ENCODE measurements at places on chromosomes 7 and 10. TPM values are rescaled to one million over a fixed set of nuclear protein-coding genes. Genes with fewer than 3 reads are reported as not detected.

The GFRA1 gene
- 2.1 TPM for total RNA-seq

The LRRD1 gene
- not detected for total RNA-seq

The PTF1A gene
- not detected for total RNA-seq

The GPR158 gene
- total RNA-seq: under 0.01 TPM

The TMEM130 gene
- not detected for total RNA-seq

The ANK3 gene
- total RNA-seq: 12.4 TPM

The WDFY4 gene
- 7.1 TPM for total RNA-seq

The GPR85 gene
- 0.92 TPM for total RNA-seq

The AGAP5 gene
- total RNA-seq: 1.8 TPM

The KNDC1 gene
- not detected for total RNA-seq

The PCGF6 gene
- 14.9 TPM for total RNA-seq

The AOAH gene
- total RNA-seq: not detected

The CREB5 gene
- total RNA-seq: 2.8 TPM

The ACBD7 gene
- 3.1 TPM for total RNA-seq

DNA sequence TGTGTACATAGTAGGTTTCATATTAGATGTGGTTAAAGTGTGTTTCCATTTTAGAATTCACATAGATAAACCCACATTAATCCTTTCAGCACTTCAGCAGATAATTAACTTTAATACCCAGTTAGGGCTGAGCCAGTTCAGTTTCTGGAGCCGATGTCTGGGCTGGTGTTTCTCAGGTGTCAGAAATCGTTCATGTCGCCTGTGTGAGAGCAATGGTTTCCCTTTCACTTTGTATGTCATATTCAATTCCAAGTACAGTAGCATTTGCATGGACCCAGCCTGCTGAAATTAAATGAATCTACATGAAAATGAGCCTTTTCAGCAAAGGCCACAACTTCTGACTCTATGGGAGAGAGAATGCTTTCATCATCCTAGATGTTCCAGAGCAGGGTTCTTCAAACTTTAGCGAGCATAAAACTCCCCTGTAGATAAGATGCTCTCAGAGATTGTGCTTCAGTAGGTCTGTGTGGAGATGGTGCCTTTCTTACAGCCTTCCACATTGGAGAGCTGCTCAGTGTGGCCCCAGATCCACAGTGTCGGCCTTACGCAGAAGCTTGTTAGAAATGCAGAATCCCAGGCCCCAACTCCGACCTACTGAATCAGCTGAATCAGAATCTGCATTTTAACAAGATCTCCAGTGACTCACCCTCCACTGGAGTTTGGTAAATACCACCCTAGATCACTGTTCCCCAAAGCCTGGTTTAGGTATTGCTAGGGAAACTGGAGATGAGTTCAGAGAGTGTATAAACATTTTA, 19.6 kb downstream of the WIPF3 start:
- DNase-seq: no peak

DNA sequence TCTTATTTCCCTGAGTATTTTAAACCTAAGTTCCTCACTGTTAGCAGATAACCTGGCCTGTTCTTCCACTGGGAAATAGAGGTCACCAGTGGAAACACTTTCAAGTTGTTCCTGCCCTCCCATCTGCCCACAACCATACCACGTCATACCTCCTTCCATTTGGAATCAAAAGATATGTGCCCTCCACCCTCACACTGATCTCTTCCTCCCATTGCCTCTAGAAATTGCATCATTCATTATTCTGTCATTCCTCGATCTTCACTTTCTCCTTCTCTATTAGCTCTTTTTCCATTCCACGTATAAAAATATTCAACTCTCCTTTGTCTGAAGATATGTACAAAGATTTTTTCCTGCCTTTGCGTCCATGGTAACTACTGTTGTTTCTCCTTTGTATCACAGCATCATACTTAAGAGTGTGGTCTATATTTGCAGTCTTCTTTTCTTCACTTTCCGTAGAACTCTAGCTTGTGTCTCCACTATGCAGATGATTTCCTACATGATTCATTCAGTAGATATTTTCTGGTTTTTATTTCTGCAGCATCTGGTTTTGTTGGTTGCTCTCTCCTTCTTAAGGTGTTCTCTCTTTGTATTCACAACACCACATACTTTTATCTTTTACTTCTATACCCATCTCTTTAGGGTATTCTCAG, 312.3 kb downstream of the REEP3 start:
- no peak for DNase-seq

GRCh38 chr7:149285603-149286002, 23.6 kb downstream of the ZNF783 start:
- no peak for DNase-seq

- DNase-seq: no peak
Observed at GRCh38 chr10:80161321-80162083, 29.0 kb downstream of the PLAC9 start.

- DNase-seq: no peak
Observed at GRCh38 chr7:80905334-80905733, 13.5 kb downstream of the SEMA3C start.

- no peak for DNase-seq
Observed at GRCh38 chr7:114364151-114364550, 50.5 kb upstream of the FOXP2 start.

DNA sequence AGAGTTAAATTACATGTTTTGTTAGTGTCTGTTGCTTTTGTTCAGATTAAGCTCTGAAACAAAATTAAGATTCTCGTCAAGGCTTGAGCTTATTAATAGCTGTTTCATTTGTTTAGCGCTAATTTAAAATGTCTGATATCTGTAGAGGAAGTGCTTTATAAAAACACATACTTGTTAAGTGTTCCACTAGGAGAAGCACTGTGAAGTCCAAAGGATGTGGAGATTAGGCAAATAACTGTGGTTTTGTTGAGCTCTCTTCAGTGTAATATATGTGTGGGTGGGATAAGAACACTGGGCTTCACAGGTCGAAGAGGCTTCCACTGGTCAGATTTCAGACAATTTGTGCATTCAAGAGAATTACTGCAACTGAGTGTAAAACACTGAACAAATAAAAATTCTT, 242.0 kb downstream of the AUTS2 start:
- DNase-seq: no peak

DNA sequence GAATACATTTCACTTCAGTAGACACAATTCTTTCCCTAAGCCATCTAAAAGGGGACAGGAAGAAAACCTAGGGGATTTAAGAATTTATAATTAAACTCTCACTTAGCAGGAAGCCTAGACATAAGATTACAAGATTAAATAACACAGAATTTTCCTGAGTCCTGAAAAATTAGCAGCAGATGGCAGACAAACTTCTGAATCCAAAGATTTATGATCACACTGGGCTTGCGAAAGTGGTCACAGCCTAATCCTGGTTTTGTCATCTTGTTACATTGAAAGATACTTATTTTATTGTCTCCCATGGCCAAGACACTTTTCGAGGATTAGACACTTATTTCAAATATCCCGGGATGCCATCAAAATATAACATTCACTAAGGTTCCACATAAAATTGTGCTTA, 2.9 kb downstream of the ERLIN1 start:
- no peak for DNase-seq

DNA sequence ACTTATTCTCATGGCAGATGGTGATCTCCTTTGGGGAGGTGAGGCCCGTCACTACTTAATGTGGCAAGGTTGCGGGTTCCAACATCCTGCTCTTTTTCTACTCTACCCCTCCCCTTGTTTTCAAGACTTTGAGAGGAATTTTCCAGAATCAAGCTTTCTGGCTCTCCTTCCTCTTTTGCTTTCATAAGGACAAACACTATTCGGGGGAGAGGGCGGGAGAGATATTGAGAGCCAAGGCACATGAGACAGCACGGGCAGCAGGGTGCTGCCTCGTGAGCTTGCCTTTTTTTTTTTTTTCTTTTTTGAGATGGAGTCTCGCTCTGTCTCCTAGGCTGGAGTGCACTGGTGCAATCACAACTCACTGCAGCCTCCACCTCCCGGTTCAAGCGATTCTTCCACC, 6.9 kb upstream of the PFKFB3 start:
- no peak for DNase-seq

DNA sequence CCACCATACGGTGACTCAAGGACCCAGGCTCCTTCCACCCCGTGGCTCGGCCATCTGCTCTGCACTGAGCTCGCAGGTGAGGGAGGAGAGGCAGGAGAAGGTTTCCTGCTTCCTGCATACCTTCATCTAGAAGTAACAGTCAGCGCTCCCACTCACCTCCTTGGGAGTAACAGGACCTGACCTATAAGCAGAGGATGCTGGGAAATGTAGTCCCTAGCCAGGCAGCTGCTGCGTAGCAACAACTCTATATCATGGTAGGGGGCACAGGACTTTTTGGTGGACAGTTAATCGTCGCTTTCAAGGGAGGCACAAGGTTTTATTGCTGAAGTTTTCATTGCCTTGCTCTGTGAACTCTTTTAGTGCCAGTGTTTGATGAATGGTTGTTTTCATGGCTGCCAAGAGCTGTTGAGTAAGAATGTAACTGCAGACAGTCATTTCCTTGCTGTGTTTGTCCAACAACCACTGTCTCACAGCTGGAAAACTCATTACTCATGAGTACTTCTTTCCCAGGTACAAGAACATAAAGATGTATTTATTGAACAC, 10.2 kb upstream of the ZFYVE27 start:
- DNase-seq: peak; percentile 46

GRCh38 chr7:824081-824480, 8.2 kb upstream of the SUN1 start:
- no peak for DNase-seq

DNA sequence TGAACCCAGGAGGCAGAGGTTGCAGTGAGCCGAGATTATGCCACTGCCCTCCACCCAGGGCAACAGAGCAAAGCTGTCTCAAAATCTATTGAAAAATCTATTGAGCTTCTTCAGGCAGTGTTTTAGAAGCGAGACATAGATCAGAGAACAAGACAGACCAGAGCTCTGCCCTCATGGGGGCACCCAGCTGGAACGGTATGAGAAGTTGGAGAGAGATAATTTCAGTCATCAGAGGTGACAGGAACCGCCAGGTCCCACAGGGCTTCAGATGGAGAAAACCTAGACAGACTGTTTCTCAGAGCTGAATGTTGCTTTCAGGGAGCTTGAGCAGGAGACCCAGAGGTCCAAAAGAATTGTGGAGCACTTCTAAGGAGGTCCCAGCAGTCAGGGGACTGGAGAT, 14.2 kb upstream of the GTF2IRD1 start:
- no peak for DNase-seq

- no peak for DNase-seq
Observed at GRCh38 chr10:119428789-119429188, 113.7 kb downstream of the RGS10 start.

DNA sequence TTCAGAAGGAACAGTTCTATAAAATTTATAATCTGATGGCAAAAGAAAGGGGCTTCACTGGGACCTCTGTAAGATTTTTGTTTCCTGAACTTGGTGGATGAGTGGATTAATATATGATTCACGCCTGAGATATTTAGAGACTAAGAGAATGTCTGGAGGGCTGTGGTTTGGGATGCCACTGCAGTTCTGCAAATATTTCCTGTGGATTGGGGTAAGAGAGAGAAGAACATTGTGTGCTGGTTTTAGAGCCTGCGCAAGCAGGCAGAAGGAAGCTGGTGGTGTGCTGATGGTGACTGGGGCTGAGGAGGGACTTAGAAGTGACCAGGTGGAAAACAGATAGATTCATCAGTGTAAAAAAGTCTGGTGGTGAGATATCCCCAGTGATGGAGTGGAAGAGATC, 87.0 kb downstream of the SUGCT start:
- DNase-seq: no peak

DNA sequence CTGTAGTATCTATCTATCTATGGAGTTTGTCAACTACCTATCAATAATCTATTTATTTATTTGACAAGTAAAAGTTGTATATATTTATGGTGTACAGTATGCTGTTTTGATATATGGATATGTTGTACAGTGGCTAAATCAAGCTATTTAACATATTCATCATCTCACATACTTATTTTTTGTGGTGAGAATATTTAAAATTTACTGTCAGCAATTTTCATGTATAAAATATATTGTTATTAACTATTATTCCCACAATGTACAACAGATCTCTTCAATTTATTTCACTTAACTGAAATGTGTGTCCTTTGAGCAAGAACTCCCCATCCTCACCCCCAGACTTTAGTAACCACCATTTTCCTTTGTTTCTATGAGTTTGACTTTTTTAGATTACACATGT, 14.5 kb downstream of the AGR3 start:
- DNase-seq: no peak

- DNase-seq: no peak
Observed at GRCh38 chr7:90225181-90225580, 13.6 kb downstream of the STEAP2 start.

- no peak for DNase-seq
Observed at GRCh38 chr10:3735175-3735574, 49.8 kb downstream of the KLF6 start.

DNA sequence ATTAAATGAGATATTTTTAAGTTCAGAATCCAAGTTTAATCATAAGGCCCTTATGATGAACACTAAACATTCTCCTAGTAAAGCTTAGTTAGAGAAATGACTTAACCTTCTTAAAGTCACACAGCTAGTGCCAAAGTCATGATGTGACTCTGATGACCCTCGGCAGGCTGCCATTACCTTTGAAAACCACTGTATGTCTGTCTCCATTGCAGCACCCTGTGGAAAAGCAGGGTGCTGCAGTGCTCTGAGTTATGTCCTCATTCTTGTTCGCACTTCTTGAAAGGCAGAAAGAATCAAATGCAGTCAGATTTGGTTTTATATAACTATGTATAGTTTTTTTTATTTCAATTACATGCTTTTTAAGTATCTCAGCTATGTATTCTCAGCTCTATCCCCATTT, 105.0 kb downstream of the PHTF2 start:
- DNase-seq: no peak

GRCh38 chr7:668958-669357, 57.5 kb upstream of the DNAAF5 start:
- DNase-seq: no peak

All from pulmonary artery endothelial cell (primary cell).